ENCODE measurements at places on chromosomes 1 and 21. TPM values are rescaled to one million over a fixed set of nuclear protein-coding genes. Genes with fewer than 3 reads are reported as not detected.

- H3K4me1 ChIP-seq = peaks cover 4% of the 10 kb centered on the region
- H3K36me3 ChIP-seq = no peaks in the 10 kb centered on the region
- no peaks in the 10 kb centered on the region for H3K27me3 ChIP-seq
- no peak for DNase-seq
These were observed 237.9 kb downstream of the PBX1 start for GRCh38 chr1:164796916-164797315.

DNA sequence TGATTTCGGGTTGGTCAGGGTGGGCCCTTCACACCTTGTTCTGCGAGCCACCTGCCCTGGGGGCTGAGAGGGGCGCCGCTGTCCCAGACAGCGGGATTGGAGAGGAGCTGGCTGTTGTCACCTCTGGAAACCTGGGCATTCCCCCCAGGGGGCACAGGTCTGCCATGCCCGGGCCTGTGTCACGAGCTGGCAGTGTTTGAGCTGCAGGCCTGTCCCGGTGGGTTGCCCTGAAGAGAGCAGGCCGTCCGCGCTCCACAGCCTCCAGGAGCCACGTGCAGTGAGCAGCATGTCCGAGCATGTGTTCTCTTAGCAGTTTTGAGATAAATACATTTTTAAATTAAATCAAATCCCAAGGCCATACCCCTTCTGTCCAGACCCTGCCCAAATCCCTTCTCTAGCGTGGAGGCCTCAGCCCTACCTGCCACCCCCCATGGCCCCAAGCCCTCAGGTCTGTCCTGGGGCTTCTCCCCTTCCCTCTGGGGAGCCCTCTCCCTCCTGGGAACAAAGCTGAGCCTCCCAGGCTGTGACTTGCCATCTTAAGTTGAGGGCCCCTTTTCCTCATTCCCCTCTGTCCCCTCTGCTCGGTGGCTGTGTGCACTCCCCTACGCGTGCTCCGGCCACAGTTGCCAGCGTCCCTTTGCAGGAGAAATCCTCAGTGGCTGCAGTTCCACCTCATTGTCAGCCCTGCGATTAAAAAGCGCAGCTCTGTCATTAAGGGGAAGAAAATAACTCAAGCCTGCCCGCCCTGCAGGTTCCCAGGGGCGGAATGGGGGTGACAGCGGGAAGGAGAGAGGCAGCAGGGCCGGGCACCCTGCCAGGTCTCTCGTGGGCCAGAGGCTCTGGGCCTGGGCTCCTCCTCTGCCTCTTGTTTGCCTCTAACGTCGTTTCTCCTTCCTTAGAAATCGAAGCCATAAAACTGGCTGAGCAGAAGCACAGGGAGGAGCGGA, 26.6 kb downstream of the SLX9 start:
- H3K4me1 ChIP-seq = no peaks in the 10 kb centered on the region
- peaks cover 11% of the 10 kb centered on the region for H3K36me3 ChIP-seq
- no peak for DNase-seq
- no peak overlapping the region for H3K27ac ChIP-seq

GRCh38 chr1:109198043-109198695, 15.5 kb upstream of the SARS1 start:
- no peaks in the 10 kb centered on the region for H3K36me3 ChIP-seq
- no peak overlapping the region for H3K4me3 ChIP-seq
- H3K27me3 ChIP-seq = no peaks in the 10 kb centered on the region
- peaks cover 43% of the 10 kb centered on the region for H3K4me1 ChIP-seq

DNA sequence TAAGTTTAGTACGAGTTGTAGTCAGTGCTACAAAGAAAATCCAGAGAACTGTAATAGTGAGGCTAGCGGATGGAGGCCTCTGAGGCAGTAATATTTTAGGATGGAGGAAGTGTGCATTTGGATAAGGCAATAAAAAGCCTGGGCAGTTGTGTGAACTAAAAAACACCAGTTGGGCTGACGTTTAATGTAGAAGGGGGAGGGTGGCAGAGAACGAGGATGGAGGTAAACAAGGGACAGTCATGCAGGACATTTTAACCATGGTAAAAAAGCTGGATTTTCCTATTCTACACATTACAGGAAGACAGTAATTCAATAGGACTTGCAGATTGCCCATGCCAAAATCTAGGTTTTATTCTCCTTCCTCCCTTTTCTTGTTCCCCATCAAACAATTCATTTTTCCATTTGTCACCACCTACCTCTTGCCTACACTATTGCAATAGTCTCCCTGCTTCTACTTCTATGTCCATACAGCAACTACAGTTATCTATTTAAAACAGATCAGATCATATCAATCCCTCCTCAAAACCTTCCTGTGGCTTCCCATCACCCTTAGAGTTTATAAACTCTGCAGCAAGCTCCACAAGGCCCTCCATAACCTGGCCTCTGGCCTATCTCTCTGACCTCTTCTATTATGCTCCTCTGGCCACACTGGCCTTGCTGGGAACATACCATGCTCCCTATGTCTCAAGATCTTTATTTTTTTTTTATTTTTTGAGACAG, 27.7 kb downstream of the ERO1B start:
- no peak overlapping the region for H3K27ac ChIP-seq
- no peak overlapping the region for H3K4me3 ChIP-seq
- H3K27me3 ChIP-seq = no peaks in the 10 kb centered on the region
- no peaks in the 10 kb centered on the region for H3K4me1 ChIP-seq

DNA sequence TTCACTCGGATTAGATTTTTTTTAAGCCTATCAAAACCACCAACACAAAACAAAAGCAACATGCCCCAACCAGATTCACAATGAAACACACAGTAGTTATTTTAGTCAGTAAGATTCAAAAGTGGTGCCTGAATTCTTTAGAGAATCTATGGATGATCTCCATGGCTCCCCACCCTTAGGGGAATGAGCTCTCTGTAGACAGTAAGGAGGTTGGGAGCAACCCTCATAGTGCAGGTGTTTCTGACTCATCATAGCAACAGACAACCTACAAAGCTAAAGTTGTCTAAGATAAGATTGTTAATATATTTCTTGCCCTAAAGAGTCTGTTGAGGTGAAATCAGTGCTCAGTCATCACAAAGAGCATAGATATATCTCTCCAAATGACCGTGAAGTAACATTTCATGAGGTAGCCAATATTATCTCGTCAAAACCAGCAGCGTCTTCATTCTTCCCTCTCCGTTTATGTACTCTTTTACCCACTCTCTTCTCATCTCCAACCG, 78.3 kb downstream of the ADAMTS1 start:
- no peaks in the 10 kb centered on the region for H3K27me3 ChIP-seq
- H3K36me3 ChIP-seq = no peaks in the 10 kb centered on the region
- DNase-seq = no peak
- no peak overlapping the region for H3K27ac ChIP-seq

DNA sequence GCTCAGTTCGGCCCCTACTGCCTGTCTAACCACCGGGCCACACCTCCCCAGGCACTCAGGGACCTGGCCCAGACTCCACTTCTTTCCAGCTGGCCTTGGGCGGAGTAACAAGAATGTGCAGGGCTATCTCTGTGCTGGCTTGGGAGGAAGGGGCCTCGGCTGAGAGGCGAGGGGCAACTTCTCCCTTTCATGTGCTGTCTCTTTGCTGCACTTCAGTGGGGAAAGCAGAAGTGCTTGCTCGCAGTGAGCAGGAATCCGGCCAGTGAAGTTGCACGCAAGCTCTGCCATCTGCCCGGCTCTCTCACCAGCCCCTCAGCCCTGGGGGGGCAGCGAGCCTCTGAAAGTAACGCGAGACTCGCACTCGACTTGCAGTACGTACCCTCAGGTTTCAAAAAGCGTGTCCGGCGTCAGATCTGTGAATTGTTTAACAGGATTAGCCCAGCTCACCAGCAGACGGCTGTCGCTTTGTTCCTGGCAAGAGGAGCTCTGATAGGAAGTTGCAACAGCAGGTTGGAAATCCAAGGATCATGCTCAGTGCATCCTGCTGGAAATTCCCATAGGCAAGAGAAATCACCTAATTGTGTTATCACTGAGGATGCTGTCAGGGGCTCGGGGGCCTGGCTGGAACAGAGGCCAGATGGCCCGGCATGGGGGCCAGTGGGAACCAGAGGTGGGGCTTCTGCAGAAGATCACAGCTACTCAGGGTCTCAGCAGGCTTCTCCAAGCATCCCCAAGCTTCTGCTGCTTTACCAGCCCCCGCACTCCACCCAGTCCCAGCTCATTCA, 221.1 kb downstream of the NPHP4 start:
- no peak for DNase-seq
- no peak overlapping the region for H3K4me3 ChIP-seq
- no peak overlapping the region for H3K27ac ChIP-seq
- H3K27me3 ChIP-seq = peaks cover 9% of the 10 kb centered on the region
- no peaks in the 10 kb centered on the region for H3K4me1 ChIP-seq
- H3K36me3 ChIP-seq = no peaks in the 10 kb centered on the region

GRCh38 chr1:152112101-152112884, 3.0 kb downstream of the TCHH start:
- peaks cover 43% of the 10 kb centered on the region for H3K4me1 ChIP-seq
- peaks cover 86% of the 10 kb centered on the region for H3K27me3 ChIP-seq
- H3K36me3 ChIP-seq = no peaks in the 10 kb centered on the region
- H3K4me3 ChIP-seq = no peak overlapping the region

DNA sequence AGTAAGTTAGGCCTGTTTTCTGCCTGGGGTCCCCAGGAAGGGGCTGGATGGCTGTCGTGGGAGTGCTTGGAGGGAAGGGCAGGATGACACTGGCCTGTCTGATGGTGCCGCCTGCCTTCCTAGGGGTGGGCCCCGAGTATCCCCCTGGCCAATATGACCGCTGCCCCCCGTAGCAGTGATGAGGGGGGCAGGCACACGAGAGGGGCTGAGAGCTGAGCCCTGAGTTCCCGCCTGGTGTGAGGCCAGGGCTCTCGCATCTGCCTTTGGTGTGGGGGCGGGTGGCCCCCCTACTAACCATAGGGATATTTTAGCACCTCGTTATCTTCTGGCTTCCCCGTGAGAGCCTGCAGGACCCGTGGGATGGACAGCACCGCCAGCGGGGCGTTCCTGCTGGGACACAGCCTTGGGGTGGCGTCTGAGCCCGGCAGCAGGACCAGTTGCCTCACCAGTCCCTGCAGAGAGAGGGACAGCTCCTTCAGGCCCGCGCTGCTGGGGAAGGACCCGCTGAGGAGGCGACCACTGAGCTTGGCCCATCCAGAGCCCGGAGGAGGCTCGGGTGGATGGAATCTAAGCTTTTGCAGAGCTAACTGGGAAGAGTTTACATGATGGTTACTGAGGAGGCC, 10.4 kb downstream of the KRTAP10-1 start:
- H3K36me3 ChIP-seq = no peaks in the 10 kb centered on the region
- H3K4me3 ChIP-seq = no peak overlapping the region
- no peak overlapping the region for H3K27ac ChIP-seq
- H3K4me1 ChIP-seq = no peaks in the 10 kb centered on the region
- no peak for DNase-seq

DNA sequence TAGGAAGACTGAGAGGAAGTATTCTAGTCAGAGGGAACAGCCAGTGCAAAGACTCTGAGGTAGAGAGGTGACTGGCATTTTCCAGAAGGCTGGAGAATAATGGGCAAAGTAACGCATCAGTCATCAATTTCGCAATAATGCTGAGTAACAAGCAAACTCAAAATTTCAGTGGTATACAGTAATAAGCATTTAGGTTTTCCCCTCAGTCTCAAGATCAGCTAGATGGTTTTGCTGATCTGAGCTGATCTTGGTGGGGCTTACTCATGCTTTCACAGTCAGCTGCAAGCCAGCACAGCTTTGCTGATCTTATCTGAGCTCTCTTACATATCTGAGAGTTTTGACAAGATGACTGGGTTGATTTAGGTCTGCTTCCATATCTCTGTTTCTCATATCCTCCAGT, 108.7 kb downstream of the TSEN15 start:
- no peaks in the 10 kb centered on the region for H3K36me3 ChIP-seq
- no peak for DNase-seq
- no peaks in the 10 kb centered on the region for H3K27me3 ChIP-seq
- no peaks in the 10 kb centered on the region for H3K4me1 ChIP-seq
- no peak overlapping the region for H3K27ac ChIP-seq

GRCh38 chr1:213127074-213127473, 76.0 kb downstream of the RPS6KC1 start:
- no peaks in the 10 kb centered on the region for H3K36me3 ChIP-seq
- peaks cover 38% of the 10 kb centered on the region for H3K4me1 ChIP-seq
- H3K27ac ChIP-seq = no peak overlapping the region
- no peak overlapping the region for H3K4me3 ChIP-seq
- DNase-seq = no peak

DNA sequence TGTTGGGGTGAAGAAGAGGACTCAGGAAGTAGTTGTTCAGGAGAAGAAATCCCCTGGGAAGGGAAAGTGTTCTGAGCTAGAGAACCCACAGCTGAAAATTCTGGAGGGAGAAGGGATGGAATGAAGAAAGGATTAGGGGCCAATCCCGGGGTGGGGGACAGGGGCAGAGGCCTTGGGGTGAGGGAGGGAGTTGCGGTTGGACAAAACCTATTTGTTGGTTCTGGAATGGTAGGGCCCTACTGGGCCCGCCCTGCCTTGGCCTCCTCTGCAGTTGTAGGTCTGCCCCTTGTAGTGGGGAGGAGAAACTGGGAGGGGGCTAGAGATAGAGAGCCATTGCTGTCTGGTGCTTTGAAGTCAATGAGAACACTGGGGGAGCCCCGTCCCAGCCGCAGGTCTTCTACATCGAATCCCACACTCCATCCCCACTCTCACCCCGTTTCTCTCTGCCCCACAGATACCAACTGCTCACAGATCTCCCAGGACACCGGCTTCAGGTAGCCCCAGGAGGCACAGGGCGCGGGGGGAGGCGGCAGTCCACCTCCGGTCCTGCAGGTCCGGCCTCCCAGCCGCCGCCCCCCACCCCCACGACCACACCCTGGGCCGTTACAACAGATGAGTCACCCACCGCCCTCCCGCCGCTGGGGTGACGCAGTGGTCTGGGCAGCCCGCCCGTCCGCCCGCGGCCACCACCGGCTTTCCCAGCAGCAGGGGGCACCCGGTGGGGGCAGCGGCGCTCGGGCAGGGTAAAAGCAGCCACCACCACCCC, 1.1 kb downstream of the TAGLN2 start:
- peak overlapping the region; percentile 73 for H3K27ac ChIP-seq
- peaks cover 14% of the 10 kb centered on the region for H3K36me3 ChIP-seq
- no peaks in the 10 kb centered on the region for H3K27me3 ChIP-seq
- peak; percentile 55 for DNase-seq

DNA sequence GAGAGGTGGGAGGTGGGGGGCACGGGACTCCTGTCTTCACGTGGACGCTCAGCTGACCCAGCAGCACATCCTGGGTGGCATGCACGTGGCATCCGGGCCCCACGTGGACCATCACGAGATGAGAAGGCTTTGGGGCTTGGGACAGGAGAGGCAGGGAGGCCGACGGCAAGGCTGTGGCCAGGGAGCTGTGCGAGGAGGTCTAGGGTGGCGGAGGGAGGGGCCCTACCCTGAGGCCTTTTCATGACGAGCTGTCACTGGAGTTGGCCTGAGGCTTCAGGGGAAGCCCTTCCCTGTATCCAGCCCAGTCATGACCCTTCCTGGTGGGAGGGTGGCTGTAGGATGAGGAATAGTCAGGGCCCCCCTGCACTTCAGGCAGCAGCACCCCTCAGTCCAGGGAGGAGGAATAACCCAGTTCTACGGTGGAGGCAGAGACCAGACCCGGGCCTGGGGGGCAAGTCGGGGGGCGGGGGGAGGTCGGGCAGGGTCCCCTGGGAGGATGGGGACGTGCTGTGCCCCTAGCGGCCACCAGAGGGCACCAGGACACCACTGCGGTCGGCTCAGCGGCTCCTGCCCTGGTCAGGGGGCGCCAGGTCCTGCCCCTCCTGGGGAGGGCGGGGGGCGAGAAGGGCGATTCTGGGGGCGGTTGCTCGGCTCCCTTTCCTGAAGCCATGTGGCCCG, 2.0 kb upstream of the PERM1 start:
- H3K4me3 ChIP-seq = no peak overlapping the region
- H3K4me1 ChIP-seq = 0 out of 2 replicates have a peak, but pooled peaks cover 2% of the 10 kb centered on the region
- no peaks in the 10 kb centered on the region for H3K27me3 ChIP-seq
- no peak for DNase-seq

A3GALT2 gene
- not detected for total RNA-seq

HSD11B1 gene
- total RNA-seq = 0.27 TPM

CIART gene
- 0.22 TPM for total RNA-seq

CAPN9 gene
- total RNA-seq = not detected

ARHGEF16 gene
- total RNA-seq = 37.4 TPM

DYNLT4 gene
- total RNA-seq = 0.96 TPM
